Stimulated activated CD8-positive, alpha-beta memory T cell treated with anti-CD3 and anti-CD28 coated beads, Interleukin-4, amount 100 ng/mL, for 1 hour (primary cell): ENCODE measurements at places on chromosomes 7 and 10.

- no peak for DNase-seq
These were observed 32.5 kb downstream of the C7orf33 start for GRCh38 chr7:148622887-148623585.

DNA sequence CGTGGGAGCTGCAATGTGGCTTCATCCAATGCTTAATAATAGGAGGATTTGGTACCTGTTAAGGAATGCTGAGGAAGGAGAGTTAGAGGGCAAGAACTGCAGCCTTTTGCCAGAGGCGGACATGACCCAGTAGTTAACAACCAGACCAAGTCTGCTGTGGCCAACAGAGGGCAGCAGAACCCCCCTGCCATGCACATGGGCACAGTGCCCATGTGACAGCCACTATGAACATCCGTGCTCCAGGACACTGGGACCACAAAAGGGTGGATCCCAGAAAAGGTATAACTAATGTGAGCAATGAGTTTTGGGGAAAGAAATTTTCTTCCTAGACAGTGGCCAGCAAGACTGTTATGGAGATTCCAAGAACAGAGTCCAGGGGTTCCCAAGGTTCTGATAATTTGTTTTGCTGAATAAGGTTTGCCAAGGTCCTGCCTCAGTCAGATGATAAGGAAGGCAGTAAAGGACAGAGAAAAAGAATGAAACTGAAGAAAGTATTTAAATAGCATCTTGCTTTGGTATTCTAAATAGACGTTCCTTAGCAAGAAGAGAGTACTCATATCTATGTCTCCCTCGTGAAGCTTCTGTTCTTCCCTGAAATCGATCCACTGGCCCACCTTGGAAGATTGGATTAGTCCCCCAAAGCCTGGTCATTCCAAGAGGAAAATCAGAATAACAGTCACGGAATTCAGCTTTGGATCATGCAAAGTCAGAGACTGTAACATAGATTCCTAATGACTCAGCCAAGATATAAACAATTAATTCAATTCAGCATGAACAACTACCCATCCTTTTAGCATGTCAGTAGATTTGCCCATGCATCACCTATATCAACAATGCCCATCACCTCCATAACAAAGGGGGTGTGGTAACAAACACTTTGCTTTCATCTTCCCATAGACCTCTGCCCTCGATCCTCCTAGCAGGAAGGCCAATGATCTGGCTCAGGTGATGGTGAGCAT, 56.0 kb downstream of the LGI1 start:
- DNase-seq = no peak

DNA sequence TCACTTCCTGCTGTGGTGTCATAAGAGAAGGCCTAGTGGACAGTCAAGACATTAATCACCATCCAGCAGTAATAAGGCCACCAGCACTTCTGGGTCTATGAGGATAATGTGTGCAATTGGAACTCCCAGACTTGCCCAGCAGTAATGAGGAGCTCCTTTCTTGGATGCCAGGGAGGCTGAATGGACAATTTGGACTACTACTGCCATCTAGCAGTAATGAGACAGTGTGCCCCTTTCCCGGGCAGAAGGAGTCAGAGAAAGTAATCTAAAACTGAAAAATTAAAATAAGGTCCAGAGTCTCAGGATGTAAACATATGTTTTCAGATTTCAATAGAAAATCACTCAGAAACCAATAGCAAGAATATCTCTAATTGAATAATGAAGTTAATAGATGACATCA, 400.4 kb downstream of the CDC14C start:
- no peak for DNase-seq

DNA sequence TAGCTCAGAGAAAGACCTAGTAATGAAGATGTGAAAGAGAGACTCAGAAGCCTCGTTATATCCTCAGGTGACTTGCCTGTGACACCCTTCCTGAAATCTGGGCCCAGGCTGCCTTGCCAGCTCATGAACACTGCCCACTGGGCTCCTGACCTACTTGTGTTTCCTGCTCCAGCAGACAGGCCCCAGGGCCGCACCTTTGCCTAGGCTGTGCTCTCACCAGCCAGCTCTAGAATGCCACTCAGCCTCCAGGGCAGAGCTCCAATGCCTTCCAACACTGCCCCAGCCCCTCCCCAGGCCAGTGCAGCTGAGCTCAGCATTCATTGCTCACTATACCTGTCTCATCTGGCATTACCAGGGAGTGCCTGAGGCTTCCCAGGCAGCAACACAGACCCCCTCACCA, 94.3 kb downstream of the DLG5 start:
- DNase-seq = no peak

GRCh38 chr10:62183442-62183841, 85.2 kb downstream of the RTKN2 start:
- DNase-seq = no peak

DNA sequence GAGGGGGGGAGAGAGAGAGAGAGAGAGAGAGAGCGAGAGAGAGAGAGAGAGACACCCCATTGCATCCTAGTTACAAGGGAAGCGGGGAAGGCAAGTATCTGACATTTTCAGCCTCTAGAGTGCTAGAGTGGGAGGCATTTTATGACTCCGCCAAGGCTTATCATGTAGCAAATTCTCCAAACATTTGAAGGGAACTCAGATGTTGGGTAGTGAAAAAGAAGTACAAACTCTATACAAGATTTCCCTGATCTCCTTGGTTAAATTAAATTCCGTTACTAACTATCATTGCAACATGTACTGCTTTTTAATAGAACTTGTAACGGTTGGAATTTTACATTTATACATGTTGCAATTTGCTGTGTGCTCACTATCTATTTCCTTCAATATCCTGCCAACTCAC, 83.4 kb upstream of the FAM3C start:
- no peak for DNase-seq

- DNase-seq = no peak
These were observed 186.8 kb downstream of the MACC1 start for GRCh38 chr7:20030417-20030816.

DNA sequence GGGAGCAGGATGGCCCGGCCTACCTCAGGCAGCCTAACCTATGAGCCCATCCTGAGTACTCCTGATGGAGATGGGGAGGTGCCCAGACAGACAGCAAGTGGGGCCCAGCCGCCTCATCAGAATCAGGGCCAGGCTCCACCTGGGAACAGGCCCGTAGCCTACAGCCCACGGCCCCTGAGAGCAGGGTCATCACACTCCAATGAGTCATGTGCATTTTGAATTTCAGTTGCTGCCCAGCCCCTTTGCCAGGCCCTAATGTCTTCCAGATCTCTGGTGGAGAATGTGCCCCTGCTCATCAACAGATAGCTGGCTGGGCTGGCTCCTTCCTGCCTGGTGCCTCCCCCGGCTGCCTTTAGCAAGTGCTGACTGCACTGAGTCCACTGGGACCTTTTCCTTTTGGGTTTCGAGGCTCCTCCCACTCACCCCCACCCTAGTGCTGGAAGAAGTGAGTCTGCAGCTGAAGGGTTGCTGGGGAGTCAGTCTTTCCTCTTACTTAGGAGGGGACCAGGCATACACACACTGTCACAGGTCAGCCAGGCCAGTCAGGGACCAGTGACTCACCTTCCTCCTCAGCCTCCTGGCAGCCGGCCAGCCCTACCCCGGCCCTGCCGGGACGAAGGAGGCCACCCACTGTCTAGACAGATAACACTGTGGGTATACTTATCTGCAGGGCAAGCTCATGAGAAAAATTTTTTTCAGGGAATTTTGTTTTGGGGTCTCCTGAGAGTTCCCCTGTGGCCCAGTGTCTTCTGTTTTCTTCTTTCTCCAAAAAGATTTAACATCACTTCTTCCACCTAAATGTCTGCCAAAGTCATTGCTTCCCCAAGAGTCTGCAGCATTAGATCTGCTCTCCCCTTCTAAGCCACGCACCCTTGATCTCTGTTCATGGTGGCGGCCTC, 9.1 kb upstream of the ASIC3 start:
- no peak for DNase-seq

GRCh38 chr10:53314876-53315275, 542.3 kb upstream of the MBL2 start:
- DNase-seq = no peak

GRCh38 chr10:133032231-133032630, 55.5 kb upstream of the ADGRA1 start:
- DNase-seq = no peak

DNA sequence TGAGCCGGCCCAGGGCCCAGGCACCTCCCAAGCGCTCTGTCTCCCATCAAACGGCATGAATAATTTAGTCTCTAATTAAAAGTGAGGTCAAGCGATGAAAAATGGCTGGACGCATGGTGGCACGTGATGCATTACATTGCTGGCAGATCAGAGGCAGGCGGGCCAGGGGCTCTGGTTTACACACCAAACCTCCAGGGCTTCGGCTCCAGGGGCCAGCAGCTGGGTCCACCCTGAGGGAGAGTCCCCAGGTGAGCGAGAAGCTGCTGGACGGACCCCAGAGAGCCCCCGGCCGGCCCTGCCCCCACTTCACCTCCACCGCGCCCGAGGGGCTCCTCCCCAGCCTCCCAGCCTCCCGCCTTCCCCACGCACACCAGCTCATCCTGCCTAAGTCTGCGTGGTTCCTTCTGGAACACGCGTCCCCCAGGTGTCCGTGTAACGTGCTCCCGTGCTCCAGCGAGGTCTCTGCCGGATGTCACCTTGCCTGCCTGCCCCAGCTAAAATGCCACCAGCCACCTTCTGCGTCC, 23.2 kb downstream of the UNCX start:
- DNase-seq = no peak

DNA sequence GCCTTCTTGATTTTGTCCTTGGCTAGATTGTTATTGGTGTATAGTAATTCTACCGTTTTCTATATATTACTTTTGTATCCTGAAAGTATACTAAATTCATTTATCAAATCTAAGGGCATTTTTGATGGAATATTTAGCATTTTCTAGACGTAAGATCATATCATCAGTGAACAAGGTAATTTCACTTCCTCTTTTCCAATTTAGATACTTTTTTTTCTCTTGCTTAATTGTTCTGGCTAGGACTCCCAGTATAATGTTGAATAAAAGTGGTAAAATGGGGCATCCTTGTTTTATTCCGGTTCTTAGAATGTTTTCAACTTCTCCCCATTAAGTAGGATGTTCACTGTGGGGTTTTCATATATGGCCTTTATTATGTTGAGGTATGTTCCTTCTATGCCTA, 260.7 kb downstream of the POLR1F start:
- DNase-seq = no peak

DNA sequence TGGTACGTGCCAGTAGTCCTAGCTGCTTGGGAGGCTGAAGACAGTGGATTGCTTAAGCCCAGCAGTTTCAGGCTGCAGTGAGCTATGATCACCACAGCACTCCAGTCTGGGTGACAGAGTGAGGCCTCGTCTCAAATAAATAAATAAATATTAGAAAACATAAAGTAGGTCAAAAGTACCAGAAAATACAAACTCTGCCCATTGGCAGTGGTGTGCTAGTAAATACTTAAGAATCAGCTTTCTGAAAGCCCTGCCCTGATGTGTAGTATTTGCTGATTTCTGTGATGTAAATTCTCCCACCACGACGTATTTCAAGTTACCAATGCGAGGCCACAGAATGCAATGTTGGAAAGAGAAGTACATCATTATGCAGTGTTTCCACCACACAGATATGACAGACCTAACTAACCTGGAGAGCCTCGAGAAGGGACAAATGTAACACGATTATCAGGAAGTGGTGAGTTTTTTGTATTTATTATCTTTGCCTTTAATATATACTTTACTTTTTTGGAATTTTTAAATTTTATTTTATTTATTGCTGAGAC, 11.8 kb upstream of the MAP3K8 start:
- no peak for DNase-seq
